ENCODE measurements at places on chromosomes 7 and 10.

- DNase-seq = no peak
These were observed 217.6 kb upstream of the TMEM229A start for GRCh38 chr7:124250297-124251034.

- no peak for DNase-seq
These were observed 51.4 kb downstream of the CHRM2 start for GRCh38 chr7:136919820-136920219.

GRCh38 chr7:71182438-71182935, 50.5 kb downstream of the GALNT17 start:
- no peak for DNase-seq

- no peak for DNase-seq
These were observed 6.0 kb upstream of the MNX1 start for GRCh38 chr7:157016352-157017041.

DNA sequence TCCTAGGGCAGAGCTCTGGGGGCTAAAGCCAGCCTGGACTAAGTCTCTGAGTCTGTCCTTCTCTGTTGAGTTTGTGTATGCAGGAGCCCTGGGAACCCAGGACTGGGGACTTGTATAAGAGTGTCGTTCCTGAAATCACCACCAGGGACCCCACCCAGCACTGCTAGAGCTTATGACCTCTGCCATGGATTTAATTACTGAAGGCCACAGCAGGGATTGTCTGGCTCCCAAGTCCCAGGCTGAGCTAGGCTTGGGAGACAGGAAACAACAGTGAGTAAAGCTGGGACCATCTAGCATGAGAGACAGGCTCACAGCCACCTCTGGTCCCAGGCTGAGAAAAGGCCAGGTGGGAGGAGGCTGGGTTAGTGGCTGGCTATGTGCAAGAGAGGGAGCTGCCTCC, 1.4 kb upstream of the TSPAN15 start:
- no peak for DNase-seq

GRCh38 chr10:110009736-110010475, 2.1 kb downstream of the ADD3 start:
- no peak for DNase-seq

- DNase-seq = no peak
These were observed 13.3 kb downstream of the TMEM72 start for GRCh38 chr10:44924261-44925040.

DNA sequence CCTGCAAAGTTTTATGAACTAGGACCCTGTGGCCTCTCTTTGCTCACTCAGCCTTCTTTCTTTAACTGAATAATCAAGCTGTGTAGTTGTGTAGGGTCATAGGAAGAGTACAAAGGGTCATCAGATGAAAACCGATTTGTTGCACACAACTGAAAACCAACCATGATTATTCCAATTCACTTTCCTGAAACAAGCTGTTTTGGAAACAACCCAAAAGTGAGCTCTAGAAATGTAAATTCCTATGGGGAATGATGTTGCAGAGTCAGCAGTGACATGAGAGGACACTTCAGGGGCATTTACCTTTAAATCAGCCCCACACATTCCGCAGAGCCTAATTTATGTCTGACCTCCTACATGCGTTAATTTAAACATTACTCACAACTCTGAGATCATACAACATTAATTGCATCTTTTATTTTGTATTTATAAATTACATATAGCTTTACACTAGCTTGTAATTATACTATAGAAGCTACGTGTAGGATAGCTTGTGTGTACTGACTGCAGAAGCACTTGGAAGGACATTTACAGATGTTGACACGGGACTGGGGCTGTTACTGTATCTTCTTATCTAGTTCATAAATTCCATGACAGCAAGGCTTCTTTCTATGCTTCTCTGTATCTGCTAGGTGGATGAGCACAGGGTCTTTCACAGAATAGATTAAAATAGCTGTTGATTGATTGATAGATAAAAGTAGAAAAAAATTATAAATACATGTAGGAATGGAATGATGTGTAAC, 139.9 kb upstream of the AKR1E2 start:
- DNase-seq = no peak

- DNase-seq = no peak
These were observed 154.1 kb upstream of the ZMIZ1 start for GRCh38 chr10:78914502-78915189.

GRCh38 chr10:118151461-118151860, 104.7 kb upstream of the RAB11FIP2 start:
- no peak for DNase-seq

DNA sequence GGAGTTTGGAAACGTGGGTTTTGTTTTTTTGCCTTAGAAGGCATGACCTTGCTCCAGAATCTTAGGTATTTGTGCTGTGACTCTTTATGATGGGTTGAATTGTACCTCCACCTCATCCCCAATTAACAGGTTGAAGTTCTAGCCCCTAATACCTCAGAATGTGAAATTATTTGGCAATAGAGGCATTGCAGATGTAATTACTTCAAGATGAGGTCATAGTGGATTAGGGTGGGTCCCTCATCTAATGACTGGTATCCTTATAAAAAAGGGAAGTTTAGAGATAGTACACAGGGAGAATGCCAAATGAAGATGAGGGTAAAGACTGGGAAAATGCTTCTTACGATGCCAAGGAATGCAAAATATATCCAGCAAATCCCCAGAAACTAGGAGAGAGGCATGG, 3.0 kb upstream of the FAM200A start:
- DNase-seq = no peak

- DNase-seq = no peak
These were observed 30.6 kb upstream of the GALNTL5 start for GRCh38 chr7:151925446-151926335.

DNA sequence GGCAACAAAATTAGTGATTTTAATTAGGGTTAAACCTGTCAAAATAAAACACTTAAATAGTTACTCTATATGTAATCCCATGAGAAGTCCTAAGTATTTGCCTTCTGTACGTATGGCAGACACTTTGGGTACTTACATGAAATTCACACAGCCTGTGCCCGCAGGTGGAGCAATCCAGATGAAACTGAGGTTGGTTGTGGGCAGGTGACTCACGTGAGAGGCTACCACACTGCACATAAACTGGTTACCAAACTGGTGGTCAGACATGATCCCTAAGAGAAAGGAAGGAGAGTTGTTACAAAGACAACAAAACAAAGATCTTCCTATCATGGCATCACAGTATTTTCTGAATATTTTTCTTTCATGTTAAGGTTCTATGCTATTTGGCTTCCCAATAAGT, 156.1 kb downstream of the RELN start:
- DNase-seq = no peak

- DNase-seq = peak; percentile 72
These were observed 184.2 kb downstream of the STK31 start for GRCh38 chr7:23893942-23894891.

DNA sequence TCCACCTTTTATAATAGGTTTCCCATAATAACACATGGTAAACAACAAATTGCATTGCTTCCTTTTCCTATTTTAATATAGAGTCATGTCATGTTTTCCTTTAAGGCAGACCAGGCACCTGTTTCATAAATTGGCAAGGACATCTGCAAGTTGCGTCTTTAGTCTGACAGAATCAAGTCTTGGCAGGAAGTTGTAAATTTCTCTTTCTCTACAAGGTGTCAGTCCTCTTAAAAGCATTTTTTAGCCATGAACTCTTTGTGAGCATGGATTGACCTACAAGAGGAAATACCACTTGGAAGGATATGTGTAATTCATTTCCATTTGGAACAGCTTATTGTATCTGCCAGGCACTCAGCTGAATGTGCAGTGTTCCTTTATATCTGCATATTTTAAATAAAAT, 176.8 kb downstream of the PRKG1 start:
- DNase-seq = no peak

DNA sequence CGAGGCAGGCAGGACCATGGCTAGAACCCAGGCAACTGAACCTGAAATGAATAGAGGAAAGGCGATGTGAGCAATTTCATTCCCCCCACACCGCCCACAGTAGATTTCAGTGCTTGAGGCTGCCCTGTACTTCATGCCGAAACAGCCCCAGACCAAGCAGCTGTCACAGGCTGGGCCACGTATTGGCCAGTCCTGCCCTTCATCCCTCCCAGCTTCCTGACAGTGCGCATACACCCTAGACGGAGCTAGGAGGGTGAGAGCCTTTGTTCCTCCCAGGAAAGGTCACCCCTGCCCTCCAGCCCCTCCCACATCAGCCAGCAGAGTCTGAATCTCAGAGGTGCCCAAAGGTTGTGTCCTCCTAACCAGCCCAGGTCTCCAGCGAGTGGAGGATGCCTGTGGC, 98.8 kb downstream of the ZMIZ1 start:
- no peak for DNase-seq

GRCh38 chr10:28314211-28314610, 11.3 kb upstream of the MPP7 start:
- no peak for DNase-seq

GRCh38 chr7:129525225-129525862, 23.0 kb downstream of the SMKR1 start:
- DNase-seq = peak; percentile 67

DNA sequence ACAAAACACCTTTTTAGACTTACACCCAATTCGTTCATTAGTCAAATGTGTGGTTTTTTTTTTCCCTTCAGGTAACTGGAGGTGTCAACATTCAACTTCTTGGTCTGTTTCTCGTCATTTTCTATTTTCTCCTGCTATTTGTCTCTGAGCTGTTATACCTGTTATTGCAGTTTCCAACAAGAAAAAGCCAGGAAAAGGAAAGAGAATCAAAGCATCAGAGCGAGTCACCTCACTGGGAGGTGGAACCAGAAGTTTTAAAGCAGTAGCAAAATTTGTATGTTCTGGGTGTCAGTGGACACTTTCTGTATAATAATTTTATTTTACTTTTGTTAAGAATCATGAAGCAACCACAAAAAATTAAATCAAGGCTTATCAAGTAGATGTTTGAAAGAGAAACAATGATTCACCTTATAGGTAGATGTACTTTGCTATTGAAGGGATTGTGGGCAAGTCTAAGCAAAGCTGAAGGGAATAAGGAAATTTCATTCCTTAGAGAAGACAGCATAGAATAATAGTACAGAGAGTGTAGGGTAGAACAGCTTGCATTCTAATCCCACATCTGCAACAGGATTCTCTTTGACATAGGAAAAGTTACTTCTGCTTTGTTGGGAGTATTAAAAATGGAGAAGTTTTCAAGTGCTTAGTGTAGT, 675.8 kb downstream of the PCDH15 start:
- no peak for DNase-seq

GRCh38 chr10:43681220-43681619, 32.5 kb upstream of the ZNF32 start:
- no peak for DNase-seq

- DNase-seq = no peak
These were observed 226.7 kb downstream of the SNX13 start for GRCh38 chr7:17713584-17713983.

- DNase-seq = no peak
These were observed 546.9 kb upstream of the GALNT17 start for GRCh38 chr7:70585071-70585470.

- no peak for DNase-seq
These were observed 2.7 kb downstream of the VGF start for GRCh38 chr7:101162551-101163278.

DNA sequence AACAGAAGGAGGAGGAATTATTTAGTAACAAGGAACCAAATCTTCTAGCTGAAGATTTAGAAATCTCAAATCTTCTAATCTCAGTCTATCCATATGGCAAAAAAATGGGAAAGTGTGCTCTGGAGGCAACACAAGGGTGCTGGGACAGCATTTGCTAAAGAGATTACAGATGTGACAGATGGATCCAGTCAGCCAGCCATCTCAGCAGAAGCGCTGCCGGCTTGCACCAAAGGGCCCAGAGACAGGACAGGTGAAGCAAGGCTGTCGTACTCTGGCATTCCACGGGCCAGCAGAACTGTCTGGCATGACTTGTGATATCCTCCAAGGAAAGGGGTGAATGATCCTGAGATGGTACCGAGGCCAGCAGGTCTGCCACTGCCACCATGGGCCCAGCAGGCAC, 45.7 kb upstream of the GJD4 start:
- no peak for DNase-seq

GRCh38 chr10:112706577-112706976, 243.5 kb upstream of the TCF7L2 start:
- no peak for DNase-seq

DNA sequence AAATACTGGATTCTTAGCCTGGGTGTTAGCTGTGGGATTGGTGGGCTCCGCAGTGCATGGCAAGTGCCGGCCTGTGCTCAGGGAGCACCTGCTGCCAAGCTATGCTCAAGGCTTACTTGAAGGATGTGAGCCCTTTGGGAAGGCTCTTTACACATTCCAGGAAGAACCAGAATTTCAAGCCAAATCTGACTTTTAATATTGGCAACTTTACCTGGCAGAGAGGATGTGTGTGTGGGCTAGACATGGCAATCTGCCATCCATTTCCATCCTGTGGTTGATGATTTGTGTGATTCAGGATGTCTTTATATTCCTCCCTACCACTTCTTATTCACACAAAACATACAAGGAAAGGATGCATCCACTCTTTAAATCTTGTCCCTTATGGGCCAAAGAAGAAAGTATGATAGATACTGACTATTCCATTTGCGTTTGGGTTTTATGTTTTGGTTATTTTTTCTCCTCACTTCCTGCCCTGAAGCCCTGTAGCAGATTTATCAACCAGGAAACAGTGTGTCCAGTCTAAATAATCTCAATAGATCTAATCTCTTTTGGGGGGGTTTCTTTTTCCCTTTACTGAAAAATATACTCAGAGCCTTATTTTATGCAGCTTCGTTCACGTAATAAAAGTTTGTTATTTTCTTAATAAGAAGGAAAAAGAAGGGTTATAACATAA, 247.1 kb downstream of the COBL start:
- DNase-seq = no peak

- DNase-seq = no peak
These were observed 279.1 kb downstream of the PHF14 start for GRCh38 chr7:11252705-11253272.

GRCh38 chr7:92460510-92460909, 13.2 kb downstream of the GATAD1 start:
- no peak for DNase-seq

DNA sequence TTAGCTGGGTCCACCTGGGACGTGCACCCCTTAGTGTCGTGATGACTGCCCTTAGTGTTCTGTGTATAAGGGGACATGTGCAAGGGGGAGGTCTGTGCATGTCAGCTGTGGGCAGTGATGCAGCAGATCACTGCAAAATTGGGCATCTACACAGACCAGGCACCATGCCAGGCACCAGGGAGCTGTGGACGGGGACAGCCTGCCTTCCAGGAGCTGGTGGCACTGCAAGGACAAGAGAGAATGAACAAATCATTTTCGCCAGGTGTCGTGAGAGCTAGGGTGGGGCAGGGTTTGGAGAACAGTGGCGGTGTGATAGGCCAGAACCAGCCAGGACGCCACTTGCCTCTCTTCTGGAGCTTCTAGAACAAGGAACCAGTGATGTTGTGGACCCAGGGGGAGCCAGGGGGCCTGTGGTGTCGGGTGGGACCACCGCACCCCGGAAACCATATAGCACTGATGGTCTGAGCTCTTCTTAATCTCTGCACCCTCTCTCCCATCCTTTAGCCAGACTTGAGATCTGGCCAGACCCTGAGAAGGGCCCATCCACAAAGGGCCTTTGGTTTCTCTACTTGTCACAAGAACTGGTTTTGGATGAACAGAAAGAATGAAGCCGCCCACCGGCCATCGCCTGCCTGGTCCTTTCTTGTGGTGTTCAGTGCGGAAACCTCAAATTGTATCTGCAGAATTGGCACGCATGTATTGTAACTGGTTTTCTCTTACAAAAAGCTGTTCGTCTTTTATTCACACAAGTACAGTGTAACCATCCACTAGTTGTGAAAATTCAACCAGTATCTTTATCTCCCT, 30.7 kb downstream of the PRF1 start:
- no peak for DNase-seq

- no peak for DNase-seq
These were observed 12.9 kb downstream of the SEC31B start for GRCh38 chr10:100506596-100507356.

Measured in natural killer cell treated with Interleukin-12 subunit alpha and Interleukin-12 subunit beta and Interleukin-15 and Interleukin-18, amount 100 ng/mL, for 72 hours (primary cell).